Effector memory CD4-positive, alpha-beta T cell (primary cell): ENCODE measurements at places on chromosomes 16 and 17.

DNA sequence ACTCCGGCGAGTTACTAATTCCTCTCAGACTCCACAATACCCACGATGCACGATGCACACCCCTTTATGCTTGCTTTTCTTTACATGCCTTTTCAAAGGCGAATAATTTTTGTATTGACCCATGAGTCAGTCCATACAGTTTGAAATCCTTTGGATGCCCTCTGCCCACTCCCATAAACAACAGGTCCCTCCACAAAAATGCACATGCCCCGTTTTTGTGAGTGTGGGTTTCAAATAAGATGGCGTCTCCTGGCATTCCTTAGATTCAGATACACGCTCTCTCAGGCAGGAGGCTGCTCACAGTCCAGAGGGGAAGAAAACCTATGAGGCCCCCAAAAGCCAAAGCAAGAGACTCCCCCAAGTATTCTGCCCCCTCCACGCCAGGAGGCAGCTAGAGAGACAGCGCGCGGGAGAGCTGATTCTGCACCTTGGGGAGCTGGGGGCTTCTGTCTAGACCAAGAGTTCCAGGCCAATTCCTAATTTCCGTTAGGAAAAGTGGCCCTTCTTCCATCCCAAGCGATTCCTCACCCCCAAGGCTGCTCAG is 19.6 kb upstream of the HOXB9 start:
- DNase-seq = no peak
- H3K27ac ChIP-seq = no peak overlapping the region
- peak overlapping the region; percentile 57 for H3K4me3 ChIP-seq
- H3K27me3 ChIP-seq = peaks cover 55% of the 10 kb centered on the region

GRCh38 chr16:74261068-74261467 is 35.5 kb upstream of the PSMD7 start:
- no peak overlapping the region for H3K4me3 ChIP-seq
- H3K36me3 ChIP-seq = no peaks in the 10 kb centered on the region
- DNase-seq = no peak
- no peaks in the 10 kb centered on the region for H3K4me1 ChIP-seq
- no peaks in the 10 kb centered on the region for H3K27me3 ChIP-seq
- no peak overlapping the region for H3K27ac ChIP-seq

GRCh38 chr16:86512301-86512859 is 2.1 kb downstream of the FOXF1 start:
- H3K27me3 ChIP-seq = peaks cover 58% of the 10 kb centered on the region
- DNase-seq = no peak
- H3K27ac ChIP-seq = no peak overlapping the region
- no peak overlapping the region for H3K4me3 ChIP-seq
- peaks cover 16% of the 10 kb centered on the region for H3K4me1 ChIP-seq
- H3K36me3 ChIP-seq = no peaks in the 10 kb centered on the region

DNA sequence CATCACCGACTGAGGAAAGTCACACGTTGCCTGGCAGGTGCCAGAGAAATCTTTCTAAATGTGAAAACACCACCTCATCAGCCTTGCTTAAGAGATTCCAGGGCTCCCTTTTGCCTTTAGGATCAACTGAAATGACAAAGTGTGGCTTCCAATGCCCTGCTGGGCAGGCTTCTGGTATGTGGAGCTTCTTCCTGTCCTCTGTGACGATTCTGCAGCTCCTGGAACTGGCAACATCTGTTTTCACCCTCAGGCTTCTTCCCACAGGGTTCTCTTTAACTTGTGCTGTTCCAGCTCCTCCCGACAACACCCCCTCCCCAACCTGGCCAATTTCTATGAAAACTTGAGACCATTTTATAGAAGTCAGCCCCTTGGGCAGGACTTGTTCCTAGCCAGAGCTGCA is 4.8 kb upstream of the ZDHHC1 start:
- no peaks in the 10 kb centered on the region for H3K36me3 ChIP-seq
- H3K27me3 ChIP-seq = peaks cover 21% of the 10 kb centered on the region
- H3K4me1 ChIP-seq = peaks cover 6% of the 10 kb centered on the region
- H3K4me3 ChIP-seq = no peak overlapping the region
- no peak for DNase-seq
- no peak overlapping the region for H3K27ac ChIP-seq

GRCh38 chr17:17824119-17824782 is 12.5 kb downstream of the SREBF1 start:
- no peaks in the 10 kb centered on the region for H3K36me3 ChIP-seq
- H3K27ac ChIP-seq = peak overlapping the region; percentile 87
- no peaks in the 10 kb centered on the region for H3K27me3 ChIP-seq
- peaks cover 71% of the 10 kb centered on the region for H3K4me1 ChIP-seq

- no peak for DNase-seq
- H3K27ac ChIP-seq = no peak overlapping the region
- no peak overlapping the region for H3K4me3 ChIP-seq
- H3K36me3 ChIP-seq = no peaks in the 10 kb centered on the region
- H3K27me3 ChIP-seq = no peaks in the 10 kb centered on the region
- H3K4me1 ChIP-seq = no peaks in the 10 kb centered on the region
Observed at GRCh38 chr17:61201211-61201610, 198.4 kb upstream of the TBX2 start.

DNA sequence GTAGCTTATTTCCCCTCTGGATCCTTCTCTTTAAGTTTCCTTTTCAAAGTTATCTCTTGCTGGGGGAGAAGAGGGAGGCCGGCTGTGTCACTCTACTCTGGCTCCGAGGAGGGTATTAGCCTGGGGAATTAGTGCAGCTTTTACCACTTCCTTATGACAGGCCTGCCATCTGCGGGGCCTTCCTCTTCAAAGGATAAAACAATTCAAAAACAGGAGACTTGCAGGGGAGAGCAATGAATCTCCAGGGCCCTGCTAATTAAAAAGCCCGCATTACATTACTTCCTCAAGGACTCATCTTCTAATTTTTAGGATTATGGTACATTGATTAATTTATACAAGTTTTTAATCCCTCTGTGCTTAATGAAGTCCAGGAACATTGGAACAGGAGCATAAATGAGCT is 190.9 kb upstream of the CDH5 start:
- H3K4me1 ChIP-seq = no peaks in the 10 kb centered on the region
- no peaks in the 10 kb centered on the region for H3K36me3 ChIP-seq
- DNase-seq = no peak
- H3K27ac ChIP-seq = no peak overlapping the region

DNA sequence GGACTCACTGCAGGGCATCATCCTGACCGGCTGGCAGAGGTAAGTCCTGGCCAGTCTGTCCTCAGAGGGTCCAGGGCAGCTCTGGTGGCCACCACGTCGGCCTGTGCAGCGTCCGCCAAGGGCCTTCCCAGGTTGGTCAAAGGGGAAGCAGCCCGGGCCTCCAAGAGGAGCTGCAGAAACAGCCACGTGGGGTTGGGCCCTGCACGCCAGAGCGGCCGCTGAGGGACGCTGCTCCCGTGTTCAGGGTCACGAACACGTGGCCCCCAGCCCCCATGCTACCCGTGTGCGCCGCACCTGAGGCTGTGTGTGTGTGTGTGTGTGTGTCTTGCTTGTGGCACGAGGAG is 13.3 kb downstream of the CYBC1 start:
- H3K4me3 ChIP-seq = no peak overlapping the region
- DNase-seq = no peak
- peaks cover 7% of the 10 kb centered on the region for H3K4me1 ChIP-seq
- peaks cover 16% of the 10 kb centered on the region for H3K36me3 ChIP-seq

DNA sequence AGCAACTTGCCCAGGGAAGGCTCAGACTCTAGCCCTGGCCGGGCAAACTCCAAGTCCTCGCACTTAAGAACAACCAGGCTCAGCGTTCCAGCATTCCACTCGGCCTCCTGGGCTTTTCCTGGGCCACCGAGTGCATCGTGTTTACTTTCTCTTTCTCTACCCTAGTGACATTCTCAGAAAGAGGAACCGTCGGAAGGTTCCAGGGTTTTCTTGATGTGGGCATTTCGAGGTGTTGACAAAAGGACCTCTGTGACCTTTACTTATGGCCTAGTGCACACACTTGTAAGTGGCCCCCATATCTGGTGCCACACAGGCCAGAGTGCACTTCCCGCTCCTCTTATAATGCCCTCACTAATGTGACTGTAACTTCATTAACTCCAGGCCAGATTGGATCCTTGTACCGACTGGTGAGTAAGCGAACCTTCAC is 3.1 kb upstream of the BANP start:
- peaks cover 14% of the 10 kb centered on the region for H3K4me1 ChIP-seq
- no peak for DNase-seq
- H3K27ac ChIP-seq = no peak overlapping the region
- H3K36me3 ChIP-seq = no peaks in the 10 kb centered on the region
- no peaks in the 10 kb centered on the region for H3K27me3 ChIP-seq

DNA sequence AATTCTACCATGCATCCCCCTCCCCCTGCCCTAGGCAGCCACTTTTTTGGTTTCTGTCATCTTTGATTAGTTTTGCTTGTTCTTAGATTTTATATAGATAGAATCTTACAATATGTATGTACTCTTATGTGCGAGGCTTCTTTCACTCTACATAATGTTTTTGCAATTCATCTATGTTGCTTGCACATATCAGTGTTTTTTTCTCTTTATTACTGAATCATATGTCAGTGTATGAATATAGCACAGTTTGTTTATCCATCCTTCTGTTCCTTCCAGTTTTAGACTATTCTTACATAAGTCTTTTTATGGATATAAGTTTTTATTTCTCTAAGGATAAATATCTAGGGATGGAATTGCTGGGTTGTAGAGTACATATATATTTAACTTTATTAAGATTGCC is 26.6 kb downstream of the NLK start:
- DNase-seq = no peak
- H3K4me1 ChIP-seq = peaks cover 14% of the 10 kb centered on the region
- no peak overlapping the region for H3K4me3 ChIP-seq
- H3K36me3 ChIP-seq = no peaks in the 10 kb centered on the region
